ENCODE measurements at places on chromosomes 7 and 10.

- DNase-seq = no peak
These were observed 127.6 kb downstream of the JCAD start for GRCh38 chr10:29931833-29932232.

- DNase-seq = no peak
These were observed 41.9 kb downstream of the PRSS2 start for GRCh38 chr7:142812437-142813215.

DNA sequence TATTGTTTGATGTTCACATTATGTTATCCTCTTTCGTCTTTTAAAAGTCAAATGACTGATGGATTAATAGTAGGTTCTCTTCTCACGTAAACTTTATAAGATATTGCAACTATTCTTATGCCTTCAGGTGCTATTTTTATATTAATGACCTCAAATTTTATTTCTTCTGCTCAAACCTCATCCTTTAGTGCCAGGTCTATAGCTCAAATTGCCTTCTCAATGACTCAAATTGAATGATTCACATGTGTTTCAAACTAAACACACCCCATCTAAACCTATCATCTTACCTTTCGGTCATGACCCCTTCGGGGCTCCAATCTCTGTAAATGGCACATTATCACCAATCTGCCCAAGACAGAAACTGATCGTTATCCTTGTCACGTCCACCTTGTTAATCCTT lies 22.0 kb upstream of the LIPF start:
- no peak for DNase-seq

DNA sequence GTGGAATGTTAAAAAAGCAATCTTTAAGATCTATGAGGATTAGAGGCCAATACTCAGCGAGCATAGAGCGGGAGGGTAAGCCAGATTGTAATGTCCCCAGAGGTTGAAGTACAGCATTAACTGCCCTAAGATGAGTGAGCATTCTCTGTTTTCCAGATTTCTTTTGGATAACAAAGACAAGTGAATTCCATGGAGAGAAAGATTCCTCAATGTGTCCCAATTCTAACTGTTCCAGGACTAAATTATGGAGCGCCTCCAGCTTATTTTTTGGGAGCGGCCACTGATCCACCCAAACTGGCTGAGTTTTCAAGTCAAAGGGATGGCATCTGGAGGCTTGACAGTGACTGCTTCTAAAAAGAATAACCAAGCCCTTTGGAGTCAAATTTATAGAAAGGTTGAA lies 39.3 kb upstream of the AKR1C2 start:
- DNase-seq = no peak

DNA sequence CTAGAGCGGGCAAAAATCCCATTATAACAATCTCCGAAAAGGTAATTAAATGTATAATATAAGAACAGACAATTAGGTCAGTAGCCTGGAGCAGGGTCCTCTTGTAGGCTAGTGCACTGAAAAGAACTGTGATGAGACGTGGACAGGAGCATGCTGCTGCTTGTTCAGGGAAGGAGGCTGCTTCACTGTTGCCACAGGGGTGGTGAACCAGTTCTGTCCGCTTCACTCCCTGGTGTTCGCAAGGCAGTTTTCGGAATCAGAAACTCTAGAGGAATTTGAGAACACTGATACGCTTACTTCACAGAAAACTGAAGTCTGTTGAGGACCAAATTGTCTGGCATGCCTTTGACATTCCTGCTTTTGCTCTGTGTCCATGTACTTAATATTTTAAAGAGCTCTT lies 17.4 kb downstream of the ZNRF2 start:
- DNase-seq = no peak

DNA sequence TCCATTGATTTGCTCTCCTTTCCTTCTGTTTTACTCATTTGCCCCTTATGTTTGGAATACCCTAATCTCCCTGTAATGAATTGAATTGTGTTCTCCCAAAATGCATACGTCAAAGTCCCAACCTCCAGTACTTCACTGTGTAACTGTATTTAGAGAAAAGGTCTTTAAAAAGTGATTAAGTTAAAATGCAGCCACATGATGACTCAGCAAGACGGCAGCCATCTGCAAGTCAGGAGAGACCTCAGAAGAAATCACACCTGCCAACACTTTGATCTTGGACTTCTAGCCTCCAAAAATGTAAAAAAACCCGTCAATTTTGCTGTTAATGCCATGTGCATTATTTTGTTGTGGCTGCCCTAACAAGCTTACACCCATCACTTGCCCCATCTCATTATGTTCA lies 85.3 kb upstream of the PCLO start:
- DNase-seq = no peak

DNA sequence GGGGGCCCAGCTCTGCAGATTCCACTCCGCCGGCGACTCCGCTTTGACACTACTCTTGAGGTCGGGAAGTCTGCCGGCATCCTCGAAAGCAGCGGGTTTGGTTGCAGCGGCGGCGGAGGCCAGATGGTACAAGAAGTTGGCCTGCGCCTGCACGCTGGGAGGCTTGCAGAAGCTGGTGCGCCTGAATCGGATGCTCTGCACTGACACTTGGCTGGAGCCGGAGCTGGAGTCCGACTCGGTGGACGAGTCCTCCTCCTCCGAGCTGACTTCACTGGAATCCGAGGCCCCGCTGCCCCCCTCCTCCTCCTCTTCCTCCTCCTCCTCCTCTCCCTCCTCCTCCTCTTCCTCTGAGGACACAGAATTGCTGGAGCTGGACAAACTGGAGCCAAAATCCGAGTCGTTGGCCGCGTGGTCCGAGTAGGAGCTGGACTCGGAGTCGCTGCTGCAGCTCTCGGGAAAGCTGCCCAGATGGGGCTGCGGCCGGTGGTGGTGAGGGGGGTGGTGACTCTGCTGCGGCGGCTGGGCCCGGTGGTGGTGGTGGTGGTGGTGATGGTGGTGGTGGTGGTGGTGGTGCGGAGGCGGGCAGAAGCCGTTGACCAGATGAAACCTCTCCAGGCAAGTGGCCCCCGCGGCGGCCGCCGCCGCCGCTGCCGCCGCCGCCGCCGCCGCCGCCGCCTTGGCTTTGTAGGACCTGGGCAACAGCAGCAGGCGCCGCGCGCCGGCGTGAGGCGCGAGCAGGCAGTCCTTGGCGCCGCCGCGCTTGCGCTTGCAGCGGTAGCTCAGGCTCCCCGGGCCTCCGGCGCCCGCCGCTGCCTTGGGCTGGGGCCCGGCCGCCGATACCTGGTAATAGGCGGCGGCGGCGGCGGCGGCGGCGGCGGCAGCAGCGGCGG lies 9.0 kb downstream of the SKIDA1 start:
- DNase-seq = no peak

DNA sequence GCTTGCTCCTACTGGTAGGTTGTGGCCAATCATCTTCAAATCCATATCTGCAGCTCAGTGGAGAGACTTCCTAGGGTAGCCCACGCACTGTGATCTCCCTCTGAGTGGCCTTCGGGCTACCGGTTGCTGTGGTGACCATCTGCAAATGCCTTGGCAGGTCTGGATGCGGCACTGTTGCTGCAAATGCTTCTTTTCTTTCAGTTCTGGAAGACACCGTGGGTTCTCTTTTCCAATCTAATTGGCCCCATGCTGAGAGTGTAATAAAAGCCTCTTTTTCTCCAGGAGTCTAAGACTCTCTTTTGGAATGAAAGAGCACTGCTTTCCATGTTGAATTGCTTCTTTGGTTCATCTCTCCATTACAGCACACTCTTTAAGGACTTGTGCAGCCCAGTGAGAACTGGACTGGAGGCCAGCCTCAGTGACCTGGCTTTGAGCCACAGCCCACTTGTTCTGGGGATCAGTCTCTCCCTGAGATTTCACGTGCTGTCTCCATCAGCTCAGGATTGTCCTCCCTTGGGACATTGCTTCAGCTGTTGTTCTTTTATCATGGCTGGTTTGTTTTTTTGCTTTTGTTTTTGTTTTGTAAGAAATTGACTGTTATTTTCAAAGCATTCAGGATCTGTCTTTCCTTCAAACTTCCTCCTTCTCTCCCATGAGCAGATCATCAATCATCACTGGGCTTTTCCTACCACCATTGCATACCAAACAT lies 286.6 kb downstream of the BMPER start:
- DNase-seq = no peak

DNA sequence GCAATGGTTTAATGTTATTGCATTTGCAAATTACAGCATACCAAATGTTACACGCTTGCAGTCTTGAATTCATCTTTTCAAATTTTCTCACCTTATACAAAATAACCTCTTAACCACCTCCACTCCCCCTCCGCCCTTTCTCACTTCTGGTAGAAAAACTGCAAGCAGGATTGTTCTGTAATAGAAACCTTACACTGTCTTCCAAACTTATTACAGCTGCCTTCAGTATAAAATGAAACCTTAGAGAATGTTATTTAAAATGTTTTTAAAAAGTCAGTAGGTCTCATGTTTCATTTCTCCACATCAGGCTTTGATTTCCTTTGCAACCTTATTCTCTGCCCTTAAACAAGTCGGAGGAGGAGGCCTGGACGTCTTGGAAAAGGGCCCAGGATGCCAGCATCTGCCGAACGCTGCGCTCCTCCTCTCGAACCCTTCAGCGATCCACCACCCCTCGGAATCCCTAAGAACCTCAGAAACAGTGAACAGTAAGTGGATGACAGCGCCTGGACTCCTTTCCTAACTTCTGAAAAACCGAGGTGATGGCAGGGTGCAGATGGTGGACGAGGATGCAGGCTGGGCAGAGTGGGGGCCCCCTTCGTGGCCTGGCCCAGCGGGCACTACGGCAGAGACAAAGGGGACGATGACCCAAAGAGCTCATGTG lies 74.0 kb downstream of the FGFR2 start:
- DNase-seq = no peak

DNA sequence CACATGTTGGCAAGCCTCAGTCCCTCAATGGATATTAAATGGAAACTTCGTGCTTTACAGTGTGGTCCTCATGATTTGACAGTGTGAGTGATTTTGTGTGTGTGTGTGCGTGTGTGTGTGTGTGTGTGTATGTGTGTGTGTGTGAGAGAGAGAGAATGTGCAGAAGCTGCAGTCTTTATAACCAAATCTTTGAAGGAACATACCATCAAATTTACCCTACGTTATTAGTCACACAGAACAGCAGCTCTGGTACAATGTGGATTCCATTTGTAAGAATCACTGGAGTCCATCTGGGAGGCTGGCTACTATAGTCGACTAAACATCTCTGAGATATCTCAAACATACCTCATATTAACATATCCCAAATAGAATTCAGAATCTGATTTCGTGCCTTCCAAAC lies 928.0 kb upstream of the POT1 start:
- no peak for DNase-seq
